ENCODE measurements at places on chromosomes 16 and 17.
A peak's percentile ranks its signal among the peaks of the same experiment; 100 is the strongest.

GRCh38 chr17:16911141-16911937, 60.6 kb downstream of the TNFRSF13B start:
- no peak for DNase-seq

- no peak for DNase-seq
Measured at GRCh38 chr16:86481607-86482006, 28.7 kb upstream of the FOXF1 start.

GRCh38 chr16:55280587-55280986, 43.4 kb upstream of the IRX6 start:
- DNase-seq, result no peak

- DNase-seq, result no peak
Measured at GRCh38 chr17:64682261-64683181, 20.4 kb upstream of the SMURF2 start.

- no peak for DNase-seq
Measured at GRCh38 chr16:73095142-73095820, 47.4 kb upstream of the ZFHX3 start.

DNA sequence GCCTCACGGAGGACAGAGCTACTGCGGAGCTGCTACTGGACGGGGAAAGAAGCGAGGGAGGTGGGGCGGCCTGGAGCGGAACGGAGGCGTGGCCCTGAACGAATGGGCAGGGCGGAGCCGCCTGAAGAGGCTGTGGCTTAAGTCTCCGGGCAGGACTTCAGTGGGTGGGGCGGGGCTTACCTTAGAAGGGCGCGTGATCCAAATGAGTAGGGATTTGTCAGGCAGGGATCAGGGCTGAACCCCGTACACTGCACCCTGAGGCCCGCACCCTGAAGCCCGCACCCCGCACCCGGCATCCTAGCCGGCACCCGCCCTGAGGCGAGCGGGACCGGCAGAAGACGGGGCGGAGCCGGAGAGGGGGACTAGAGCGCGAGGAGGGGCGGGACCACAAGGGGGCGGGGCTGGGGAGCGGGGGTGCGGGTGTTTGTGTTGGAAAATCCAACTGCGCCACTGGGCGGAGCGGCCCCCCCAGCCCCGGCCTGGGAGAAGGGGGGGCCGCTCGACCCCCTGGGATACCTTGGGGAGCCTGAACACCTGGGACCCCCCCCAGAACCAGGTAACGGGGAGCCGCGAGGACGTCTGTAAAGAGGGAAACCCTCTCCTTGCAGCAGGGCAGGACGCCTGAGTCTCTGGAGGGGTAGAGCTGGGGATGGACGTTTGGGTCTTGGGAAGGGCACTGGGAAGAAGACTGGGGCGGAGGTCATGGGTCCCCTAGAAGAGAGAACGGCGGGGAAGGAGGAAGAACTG, at the start of gene KDM6B:
TSS of gene KDM6B (plus strand) at position 423 of the 747 bp plus-strand sequence. CDS start 11,338 bp downstream, outside the sequence.
- peak; percentile 89 for DNase-seq

GRCh38 chr16:46922239-46922638, 38.1 kb downstream of the GPT2 start:
- no peak for DNase-seq

GRCh38 chr16:59385491-59385890, 651.4 kb upstream of the GOT2 start:
- DNase-seq, result no peak

GRCh38 chr16:3131755-3132377, 3.0 kb upstream of the ZNF213 start:
- DNase-seq, result peak; percentile 49

DNA sequence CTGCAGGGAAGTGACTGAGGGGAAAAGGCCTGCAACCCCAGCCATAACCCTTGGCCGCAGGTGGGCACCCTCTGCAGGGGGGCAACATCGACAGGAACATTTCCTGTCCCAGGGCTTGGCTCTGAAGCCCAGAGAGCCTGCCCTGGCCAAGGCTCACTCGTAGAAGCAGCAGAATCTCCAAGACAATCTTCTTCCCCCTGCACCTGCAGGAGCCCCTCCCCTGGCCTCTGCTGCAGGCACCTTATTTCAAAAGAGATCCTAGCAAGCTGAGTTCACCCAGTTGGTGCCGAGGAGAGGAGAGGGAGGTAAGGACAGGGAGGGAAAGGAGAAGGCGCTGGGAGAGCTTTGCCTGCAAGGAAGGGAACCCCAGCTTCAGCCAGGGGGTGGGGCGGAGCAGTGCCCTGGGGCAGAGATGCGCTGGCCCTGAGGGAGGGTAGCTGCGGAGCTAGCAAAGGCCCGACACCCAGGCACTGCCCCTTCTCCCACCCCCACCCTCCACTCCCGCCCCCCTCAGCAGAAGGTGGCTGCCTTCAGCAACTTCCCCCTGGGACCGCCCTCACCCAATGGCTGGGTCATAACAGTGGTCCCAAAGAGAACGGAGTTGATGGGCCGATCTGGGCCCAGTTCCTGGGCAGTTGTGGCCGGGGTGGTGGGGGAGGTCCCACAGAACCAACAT, 104.3 kb upstream of the TNRC6C start:
- no peak for DNase-seq

GRCh38 chr17:2736956-2737355, 12.5 kb downstream of the CCDC92B start:
- no peak for DNase-seq

GRCh38 chr16:69888005-69888590, 63.0 kb upstream of the CLEC18A start:
- no peak for DNase-seq

DNA sequence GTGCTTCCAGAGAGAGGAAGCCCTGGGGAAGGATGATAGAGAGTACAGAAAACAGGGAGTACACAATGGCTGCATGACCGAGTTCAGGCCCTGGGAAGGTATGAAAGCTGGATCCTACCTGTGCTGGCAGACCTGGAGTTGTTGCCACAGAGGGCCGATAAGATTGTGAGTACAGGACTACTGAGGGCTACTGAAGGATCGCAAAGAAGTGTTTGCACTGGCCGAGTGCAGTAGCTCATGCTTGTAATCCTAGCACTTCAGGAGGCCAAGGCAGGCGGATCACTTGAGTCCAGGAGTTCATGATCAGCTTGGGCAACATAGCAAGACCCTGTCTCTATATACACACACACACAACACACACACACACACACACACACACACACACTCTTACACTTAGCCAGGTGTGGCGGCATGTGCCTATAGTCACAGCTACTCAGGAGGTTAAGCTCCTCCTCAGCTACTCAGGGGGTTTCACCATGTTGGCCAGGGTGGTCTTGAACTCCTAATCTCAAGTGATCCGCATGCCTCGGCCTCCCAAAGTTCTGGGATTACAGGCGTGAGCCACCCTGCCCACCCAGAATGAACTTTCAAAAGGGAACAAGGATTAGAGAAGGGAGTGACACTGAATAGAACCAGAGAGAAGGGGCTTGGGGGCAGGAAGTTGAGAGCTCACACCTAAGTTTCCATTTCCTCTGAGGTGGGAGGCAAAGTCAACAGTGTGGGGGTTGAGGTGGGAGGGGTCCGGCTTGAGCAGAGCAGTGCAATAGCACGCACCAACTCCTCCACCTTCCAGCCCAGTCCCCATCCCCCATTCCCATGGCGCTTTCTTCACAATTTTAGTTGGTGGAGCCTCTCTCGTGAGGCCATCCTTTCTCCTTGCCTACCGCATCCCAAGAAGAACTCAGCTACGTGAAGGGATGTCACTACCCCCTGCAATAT, 7.5 kb downstream of the SCIMP start:
- DNase-seq, result no peak

DNA sequence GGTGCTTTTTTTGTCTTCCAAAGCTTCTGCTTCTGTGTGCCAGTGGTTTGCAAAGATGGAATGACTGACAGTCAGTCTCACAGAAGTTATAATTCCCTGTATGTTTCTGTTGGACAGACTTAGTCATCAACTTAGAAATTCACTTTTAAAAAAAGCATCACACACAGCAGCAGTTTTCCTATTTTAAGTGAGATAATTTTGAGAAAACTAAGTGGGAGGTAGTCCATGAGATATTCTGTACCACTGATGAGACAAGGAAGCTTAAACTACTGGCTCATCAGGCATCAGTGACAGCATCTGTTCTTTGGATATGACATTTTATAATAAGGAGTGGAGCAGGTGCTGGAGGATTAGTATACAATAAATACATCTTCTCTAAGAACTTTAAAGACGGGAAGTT, 20.0 kb downstream of the CNP start:
- DNase-seq, result no peak

GRCh38 chr17:79842136-79842655, 3.0 kb upstream of the CBX4 start:
- DNase-seq, result no peak

GRCh38 chr17:78357672-78358537, 2.0 kb downstream of the SOCS3 start:
- DNase-seq, result no peak

DNA sequence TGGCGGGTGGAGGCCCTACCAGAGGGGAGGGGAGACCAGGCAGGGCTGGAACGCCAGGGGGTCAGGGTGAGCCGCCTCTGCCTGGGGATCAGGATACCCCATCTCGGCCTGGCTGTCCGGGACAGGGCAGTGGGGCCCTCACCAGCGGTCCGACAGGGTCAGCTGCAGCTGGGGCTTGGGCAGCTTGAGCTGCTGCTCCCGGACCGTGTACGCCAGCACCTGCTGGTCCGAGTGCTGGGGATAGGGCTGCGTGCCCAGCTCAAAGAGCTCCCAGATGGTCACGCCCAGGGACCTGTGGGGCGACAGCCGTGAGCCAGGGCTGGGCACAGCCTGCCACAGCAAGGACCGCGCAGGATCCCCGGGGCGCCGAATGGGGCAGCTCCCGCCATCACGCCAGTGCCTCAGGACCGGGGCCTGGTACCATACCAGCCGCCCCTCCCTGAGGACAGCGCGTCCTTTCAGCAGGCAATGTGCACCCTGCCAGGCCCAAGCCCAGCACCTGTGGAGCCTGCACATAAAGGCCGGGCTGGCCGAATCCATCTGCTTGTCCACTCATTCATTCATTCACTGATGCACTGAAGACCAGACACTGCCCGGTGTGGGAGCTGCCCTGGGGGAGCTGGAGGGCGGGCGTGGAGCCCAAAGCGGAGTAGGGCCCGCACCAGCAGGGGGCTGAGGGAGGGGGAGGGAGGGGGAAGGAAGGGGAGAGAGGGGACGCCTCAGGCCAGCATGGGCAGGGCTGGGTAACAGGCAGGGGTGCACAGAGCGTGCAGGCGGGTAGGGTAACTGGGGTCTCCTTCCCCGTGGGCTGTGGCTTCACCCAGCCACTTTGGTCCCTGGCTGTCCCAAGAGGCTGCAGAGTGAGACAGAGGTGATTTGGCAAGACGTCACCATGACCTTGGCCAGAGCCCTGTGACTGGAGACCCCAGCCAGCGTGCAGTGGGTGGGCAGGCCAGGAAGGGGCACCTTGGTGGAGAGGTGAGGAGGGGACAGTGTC, 42.0 kb upstream of the PVALEF start:
- DNase-seq, result no peak

- DNase-seq, result peak; percentile 20
Measured at GRCh38 chr16:75789237-75789636, 62.9 kb upstream of the CPHXL start.

- peak; percentile 58 for DNase-seq
Measured at GRCh38 chr16:87897521-87898505, 28.5 kb upstream of the SLC7A5 start.

- no peak for DNase-seq
Measured at GRCh38 chr17:11205659-11206058, 35.4 kb upstream of the SHISA6 start.

DNA sequence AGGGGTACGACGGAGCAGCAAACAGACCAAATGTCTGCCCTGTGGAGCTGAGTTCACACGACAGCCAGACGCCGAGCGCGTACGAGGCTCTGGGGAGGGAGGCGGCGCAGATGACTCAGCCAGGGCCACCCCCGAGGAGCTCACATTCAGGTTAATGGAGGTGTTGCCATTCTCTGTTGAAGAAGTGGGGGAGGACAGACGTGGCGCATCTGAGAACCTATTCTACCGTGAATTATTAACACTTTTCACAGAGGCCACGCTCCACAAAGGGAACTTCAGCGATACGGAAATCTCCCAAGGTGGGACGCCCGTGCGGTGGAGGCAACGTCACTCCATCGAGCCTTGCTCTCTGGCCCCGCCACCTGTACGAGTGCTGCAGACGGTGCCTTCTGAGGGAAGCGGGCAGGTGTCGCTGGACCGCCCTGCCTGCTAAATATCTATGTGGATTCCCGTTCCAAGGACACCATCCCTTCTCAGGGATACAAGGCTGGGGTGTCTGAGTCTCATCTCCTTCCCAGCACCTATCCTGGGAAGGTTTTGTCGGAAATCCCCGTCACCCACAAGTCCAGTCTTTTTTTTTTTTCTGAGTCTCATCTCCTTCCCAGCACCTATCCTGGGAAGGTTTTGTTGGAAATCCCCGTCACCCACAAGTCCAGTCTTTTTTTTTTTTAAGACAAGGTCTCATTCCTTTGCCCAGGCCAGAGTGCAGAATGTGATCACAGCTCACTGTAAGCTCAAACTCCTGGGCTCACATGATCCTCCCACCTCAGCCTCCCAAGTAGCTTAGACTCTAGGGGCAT, 19.0 kb downstream of the ABR start:
- no peak for DNase-seq

DNA sequence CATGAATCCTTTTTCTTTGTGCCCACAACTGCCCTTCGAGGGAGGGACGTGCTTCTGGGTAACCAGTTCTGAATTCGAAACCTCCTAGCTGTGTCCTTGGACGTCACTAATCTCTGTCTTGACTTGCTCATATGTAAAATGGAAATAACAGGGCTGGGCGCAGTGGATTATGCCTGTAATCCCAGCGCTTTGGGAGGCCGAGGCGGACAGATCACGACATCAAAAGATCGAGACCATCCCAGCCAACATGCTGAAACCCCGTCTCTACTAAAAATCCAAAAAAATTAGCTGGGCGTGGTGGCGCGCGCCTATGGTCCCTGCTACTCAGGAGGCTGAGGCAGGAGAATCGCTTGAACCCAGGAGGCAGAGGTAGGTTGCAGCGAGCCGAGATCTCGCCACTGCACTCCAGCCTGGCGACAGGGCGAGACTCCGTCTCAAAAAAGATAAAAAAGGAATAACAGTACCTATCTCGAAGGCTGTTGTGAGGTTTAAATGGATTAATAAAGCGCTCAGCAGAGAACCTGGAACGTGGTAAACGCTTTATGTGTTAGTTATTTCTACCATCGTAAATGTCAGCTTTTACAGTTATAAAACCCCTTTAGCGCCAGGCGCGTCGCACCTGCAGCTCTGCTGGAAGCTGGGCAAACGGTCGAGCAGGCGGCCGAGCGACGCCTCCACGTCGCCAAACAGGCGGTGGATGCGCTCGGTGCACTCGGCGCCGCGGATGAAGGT, 641 bp downstream of the COG8 start:
- DNase-seq, result no peak

GRCh38 chr16:17396762-17397498, 73.8 kb downstream of the XYLT1 start:
- DNase-seq, result peak; percentile 13

GRCh38 chr17:36602030-36602748, 806 bp downstream of the MRM1 start:
- peak; percentile 15 for DNase-seq

GRCh38 chr17:44044071-44044470, 22.4 kb downstream of the LSM12 start:
- DNase-seq, result no peak

DNA sequence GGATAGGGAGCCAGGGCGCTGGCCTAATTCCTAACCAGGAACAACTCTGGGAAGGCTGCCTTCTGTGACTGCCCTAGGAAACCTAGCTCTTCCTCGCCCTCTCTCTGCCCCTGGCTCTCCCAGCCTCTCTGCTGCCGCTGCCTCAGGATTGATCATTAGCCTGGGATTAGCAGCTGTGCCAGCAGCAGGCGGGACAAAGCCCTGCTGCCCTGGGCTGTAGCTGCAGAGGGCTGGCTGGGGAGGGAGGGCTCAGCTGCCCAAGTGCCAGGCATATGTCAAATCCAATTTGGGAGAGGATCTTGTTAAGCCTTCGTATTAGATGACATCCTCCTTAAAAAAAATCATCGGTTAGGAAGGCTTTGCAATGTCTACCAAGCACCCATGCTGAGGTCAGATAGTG, 144.8 kb upstream of the CCL2 start:
- DNase-seq, result no peak

- DNase-seq, result no peak
Measured at GRCh38 chr16:87070657-87071056, 246.5 kb downstream of the C16orf95 start.
